SHP77 (cell line): ENCODE measurements at places on chromosomes 4 and X.

- DNase-seq: no peak
Measured at GRCh38 chrX:41900321-41900720, 23.0 kb downstream of the CASK start.

GRCh38 chr4:176270669-176271068, 1.6 kb upstream of the ASB5 start:
- peak; percentile 19 for DNase-seq

- no peak for DNase-seq
Measured at GRCh38 chr4:82601242-82602015, 39.6 kb upstream of the TMEM150C start.

GRCh38 chr4:125464146-125464545, 149.4 kb downstream of the FAT4 start:
- DNase-seq: no peak

DNA sequence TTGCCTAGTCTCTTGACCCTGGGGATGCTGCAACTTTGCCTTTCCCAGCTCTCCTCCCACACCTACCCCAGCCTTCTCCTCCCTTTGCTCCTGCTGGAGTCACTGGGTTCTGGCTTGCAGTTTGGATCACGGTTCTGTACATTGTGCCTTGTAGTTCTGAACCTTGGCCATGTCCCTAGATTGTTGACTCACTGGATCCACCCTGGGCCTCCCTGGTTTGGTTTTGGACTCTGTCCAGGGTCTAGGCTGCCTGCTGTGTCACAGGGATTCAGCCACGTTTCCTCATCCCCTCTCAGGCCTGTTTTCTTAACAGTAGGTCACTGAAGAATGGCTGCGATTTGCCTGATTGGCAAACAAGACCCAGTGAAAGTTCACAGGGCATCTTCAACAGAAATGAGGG, 11.5 kb upstream of the GABRE start:
- no peak for DNase-seq

GRCh38 chrX:149157976-149158375, 347.1 kb downstream of the IDS start:
- no peak for DNase-seq

- no peak for DNase-seq
Measured at GRCh38 chrX:19560611-19561010, 45.3 kb upstream of the MAP3K15 start.

DNA sequence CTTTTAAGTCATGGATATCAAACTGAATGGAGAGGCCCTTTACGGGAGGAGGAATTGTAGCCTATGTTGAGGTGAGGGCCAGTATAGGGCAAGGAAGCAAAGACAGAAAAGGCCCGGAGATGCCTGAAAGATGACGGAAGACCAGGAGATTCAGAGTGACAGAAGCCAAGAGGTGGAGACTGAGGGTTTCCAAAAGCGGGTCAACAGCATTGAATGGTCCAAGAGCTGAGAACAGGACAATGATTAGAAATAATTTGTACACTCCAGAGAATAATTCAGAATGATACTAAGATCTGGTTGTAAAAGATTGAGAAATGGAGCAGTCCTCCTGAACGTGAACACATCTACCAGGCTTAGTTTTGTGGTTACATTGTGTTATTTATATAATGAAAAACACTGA, 45.5 kb upstream of the ZNF518B start:
- no peak for DNase-seq

GRCh38 chr4:60913002-60913401, 287.1 kb upstream of the ADGRL3 start:
- no peak for DNase-seq

DNA sequence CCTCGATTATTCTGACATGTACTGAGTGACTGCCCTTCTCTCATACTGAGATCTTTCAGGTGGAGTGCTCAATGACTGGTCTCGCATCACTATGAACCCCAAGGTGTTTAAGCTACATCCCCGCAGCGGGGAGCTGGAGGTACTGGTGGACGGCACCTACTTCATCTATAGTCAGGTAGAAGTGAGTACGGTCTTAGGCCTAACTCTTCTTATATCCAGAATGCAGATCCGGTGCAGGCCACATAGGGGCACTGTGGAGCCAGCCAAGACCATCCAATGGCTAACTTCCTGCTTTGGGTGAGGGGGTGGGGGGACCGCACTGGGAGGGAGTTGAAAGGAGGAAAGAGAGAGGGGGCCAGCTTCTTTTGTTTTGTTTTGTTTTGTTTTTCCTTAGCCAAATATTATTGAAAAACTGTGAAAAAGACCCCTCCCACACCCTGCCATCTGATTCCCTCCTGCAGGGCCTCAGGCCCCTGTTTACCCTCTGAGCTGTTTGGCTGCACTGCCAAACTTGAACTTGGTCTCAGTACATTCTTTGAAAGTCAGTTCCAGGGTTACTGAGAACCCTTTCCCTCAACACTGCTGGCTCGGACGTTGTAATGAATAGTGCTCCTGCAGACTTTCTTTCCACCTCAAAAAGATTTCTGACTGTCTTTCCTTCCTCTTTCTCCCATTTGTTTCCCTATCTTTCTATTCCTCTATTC, 16.2 kb downstream of the AWAT2 start:
- DNase-seq: peak; percentile 1

DNA sequence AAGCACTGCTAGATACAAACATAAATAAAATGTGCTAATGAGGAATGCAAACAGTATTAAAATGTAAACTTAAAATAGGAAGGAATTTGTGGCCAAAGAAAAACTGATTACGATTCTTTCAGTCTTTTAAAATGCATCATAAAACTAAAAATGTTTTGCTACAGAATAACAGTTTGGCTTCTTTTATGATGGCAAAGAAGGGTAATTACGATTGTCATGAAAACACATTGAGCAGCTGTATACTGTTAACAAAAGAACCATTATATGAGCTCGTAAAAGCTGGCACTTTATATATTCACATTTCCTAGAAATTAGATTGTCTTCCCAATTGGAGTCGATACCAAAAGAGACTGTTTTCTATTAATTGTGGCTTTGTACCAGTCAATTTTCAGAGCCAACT, 290.4 kb downstream of the NR3C2 start:
- no peak for DNase-seq

DNA sequence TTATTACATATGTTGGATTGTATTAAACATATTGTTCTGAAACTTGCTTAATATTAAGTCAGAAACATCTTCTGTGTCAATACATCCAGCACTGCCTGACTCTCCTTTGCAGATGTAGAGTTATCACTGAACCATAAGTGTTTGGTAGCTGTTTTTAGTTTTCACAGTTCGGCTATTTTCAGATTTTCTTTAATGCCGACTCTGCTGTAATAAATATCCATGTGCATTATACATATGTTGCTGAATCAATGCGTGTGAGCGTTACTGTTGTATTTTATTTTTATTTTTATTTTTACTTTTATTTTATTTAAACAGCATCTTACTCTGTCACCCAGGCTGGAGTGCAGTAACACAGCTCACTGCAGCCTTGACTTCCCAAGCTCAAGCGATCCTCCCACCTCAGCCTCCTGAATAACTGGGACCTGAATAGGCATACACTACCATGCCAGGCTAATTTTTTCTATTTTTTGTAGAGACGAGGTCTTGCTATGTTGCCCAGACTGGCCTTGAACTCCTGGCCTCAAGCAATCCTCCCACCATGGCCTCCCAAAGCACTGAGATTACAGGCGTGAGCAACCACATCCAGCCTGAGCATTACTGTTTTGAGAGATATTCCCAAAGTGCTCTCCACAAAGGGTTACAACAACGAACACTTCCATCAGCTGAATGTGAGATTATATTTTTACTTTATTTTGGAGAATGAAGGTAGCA, 50.7 kb upstream of the NOCT start:
- DNase-seq: no peak

GRCh38 chr4:73885574-73886267, 16.5 kb downstream of the CXCL1 start:
- DNase-seq: no peak

- DNase-seq: no peak
Measured at GRCh38 chr4:157014621-157015591, 43.3 kb upstream of the PDGFC start.

- peak; percentile 37 for DNase-seq
Measured at GRCh38 chr4:127139788-127140286, 492.9 kb upstream of the INTU start.

GRCh38 chrX:130726661-130727060, 176.3 kb downstream of the ENOX2 start:
- DNase-seq: no peak

GRCh38 chr4:128168701-128169100, 107.6 kb downstream of the LARP1B start:
- DNase-seq: no peak

- no peak for DNase-seq
Measured at GRCh38 chrX:43121637-43122036, 343.7 kb upstream of the PPP1R2C start.

- DNase-seq: no peak
Measured at GRCh38 chrX:43505769-43506168, 150.3 kb upstream of the MAOA start.

- DNase-seq: no peak
Measured at GRCh38 chrX:49919617-49920016, 2.8 kb upstream of the CLCN5 start.

DNA sequence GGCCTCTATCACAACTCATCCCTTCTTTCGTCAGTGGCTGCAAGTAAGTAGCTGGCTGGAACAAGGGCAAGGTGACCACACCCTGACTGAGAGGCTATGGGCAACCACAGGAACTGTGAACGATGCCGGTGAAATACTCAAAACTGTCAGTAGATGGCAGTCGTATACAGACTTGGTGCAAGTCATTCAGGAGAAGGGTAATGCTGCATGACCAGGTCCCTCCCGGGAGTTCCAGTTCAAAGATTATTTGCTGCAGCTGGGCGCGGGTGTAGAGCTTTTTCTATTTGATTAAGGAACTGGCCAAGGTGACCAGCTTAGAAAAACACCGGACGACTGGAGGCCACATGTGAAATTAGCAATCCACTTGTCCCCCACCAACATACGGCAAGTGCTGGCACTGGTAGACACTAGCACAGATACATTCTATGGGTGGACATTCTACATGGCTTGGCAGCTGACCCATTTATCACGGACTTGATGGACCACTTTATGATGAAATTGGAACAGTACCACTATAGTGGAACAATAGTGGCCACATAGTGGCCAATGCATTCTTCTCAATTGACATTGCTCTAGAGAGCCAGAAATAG, 726.6 kb downstream of the TRAM1L1 start:
- peak; percentile 81 for DNase-seq

- no peak for DNase-seq
Measured at GRCh38 chrX:12162420-12162819, 24.1 kb downstream of the FRMPD4 start.

DNA sequence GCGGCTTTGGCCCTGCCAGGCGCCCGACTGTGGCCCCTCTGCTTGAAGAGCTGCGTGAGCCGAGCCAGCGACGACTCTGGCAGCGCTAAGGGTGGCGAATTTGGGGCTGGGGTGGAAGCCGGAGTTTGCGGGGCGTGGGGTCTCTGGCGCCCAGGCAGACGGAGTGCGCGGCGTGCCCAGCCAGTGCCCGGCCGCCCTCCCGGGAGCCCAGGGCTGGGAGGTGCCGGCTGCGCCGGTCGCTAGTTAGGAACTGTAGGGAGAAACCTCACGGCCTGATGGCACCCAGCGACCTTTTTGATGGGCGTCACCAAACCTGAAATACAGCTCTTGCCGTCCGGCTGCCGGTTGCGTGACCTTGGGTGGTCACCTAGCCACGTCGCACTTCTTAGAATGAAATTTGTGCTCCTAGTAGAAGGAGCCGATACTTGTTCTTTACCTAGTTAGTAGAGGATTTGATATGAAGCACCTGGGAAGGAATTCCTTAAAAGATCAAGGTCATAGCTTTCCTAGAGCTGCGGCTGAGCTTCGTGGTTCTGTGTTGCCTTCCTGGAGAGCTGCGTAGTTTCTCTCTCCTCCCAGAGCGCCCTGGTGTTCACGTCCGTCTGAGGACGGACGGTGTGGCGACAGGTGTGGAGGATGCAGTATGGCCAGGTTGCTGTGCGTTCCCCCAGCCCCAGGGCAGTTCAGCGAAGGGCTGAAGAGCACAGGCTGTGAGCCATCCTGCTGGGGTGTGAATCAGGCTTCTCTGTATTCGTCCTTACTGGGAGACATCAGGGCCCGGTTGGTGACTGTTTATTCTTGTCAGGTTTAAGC, 680 bp downstream of the MAEA start:
- DNase-seq: no peak

DNA sequence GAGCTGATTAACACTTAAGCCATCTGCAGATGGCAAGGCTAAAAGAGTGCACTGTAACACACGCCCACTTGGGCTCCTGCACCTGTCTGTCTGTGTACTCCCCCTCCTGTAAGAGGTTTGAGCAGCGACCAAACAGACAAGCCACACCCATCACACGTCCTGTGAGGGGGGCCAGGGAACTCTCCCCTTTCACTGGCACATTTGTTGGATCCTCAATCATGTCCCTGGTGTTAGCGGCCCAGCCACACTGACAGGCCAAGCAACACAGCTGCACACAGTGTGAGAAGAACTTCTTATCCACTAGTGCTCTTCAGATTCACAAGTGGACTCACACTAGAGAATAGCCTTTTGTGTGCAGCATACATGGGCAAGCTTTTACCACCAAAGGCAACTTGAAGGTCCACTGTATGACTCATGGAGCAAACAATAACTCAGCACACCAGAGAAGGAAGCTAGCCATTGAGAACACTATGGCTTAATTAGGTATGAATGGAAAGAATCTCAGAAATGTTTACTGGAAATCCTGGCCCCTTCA, 29.1 kb upstream of the UTP14A start:
- DNase-seq: peak; percentile 66

DNA sequence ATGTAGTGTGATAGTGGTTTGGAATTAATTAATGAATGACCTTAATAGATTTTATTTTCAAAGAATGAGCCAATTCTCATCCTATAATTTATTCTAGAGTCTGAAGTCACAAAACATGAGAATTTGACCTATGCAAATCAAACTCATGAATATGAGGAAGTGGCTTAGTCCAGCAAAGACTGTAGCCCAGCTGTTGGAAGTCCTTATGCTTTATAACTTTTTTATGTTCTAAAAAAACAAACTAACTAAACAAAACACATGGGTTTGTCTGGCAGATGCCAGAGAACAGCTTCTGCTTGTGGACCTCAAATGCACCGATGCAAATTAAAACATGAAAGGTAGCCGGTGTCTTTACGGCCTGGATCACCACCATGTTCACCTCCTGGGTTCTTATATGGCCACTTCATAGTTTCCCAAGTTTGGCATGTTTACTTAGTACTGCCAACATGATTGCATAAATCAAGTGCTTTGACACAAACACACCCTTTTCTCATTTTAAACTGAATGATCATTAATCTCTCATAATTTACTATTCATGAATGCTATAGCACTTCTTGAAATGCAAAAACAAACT, 277.4 kb downstream of the PAPSS1 start:
- no peak for DNase-seq

DNA sequence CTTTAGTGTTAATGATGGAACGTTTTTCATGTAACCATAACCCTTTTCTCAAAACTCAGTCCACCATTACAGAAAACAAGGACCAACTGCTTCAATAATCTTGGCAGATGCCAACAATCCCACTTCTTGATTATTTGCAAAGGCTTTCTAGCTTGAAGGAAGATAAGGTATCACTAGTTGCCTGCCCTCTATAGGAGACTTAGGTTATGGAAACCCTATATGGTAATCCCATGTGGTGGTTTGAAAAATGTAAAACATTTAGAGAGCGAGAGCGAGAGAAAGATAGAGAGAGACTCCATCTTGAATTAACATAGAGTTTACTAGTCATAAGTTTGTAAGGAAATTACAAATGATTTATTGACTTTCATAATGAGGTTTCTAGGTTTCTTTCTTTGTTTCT, 1627.5 kb upstream of the TENM3 start:
- DNase-seq: no peak
